LHCN-M2 (cell line): ENCODE measurements at places on chromosomes 2 and 18. TPM values are rescaled to one million over a fixed set of nuclear protein-coding genes. Genes with fewer than 3 reads are reported as not detected.

The CACNB4 gene
- 0.11 and 0.32 TPM in 2 replicates for total RNA-seq

The EXOC6B gene
- total RNA-seq, result 10.1 and 16.7 TPM in 2 replicates

The SULT1C2 gene
- total RNA-seq, result 0.06 TPM in 1 of 2 replicates, not detected in the other

The HTR2B gene
- 0.13 and 0.52 TPM in 2 replicates for total RNA-seq

The GORASP2 gene
- 54.5 and 55.9 TPM in 2 replicates for total RNA-seq

The RELCH gene
- 22.8 and 25.5 TPM in 2 replicates for total RNA-seq

The PLGLB1 gene
- 0.34 and 0.96 TPM in 2 replicates for total RNA-seq

The MROH2A gene
- total RNA-seq, result not detected in 2 replicates

The CNTNAP5 gene
- total RNA-seq, result not detected in 2 replicates

The CDKL4 gene
- total RNA-seq, result 0.19 TPM in 1 of 2 replicates, not detected in the other

The DYNC1I2 gene
- 178 and 196 TPM in 2 replicates for total RNA-seq

The GPR39 gene
- total RNA-seq, result 2.6 and 3.8 TPM in 2 replicates

The ATRAID gene
- 180 and 193 TPM in 2 replicates for total RNA-seq

The RBM45 gene
- total RNA-seq, result 20.3 and 22.0 TPM in 2 replicates
